ENCODE measurements at places on chromosomes 3 and 15.

- DNase-seq = no peak
Measured at GRCh38 chr3:12559520-12559919, 2.6 kb downstream of the MKRN2 start.

DNA sequence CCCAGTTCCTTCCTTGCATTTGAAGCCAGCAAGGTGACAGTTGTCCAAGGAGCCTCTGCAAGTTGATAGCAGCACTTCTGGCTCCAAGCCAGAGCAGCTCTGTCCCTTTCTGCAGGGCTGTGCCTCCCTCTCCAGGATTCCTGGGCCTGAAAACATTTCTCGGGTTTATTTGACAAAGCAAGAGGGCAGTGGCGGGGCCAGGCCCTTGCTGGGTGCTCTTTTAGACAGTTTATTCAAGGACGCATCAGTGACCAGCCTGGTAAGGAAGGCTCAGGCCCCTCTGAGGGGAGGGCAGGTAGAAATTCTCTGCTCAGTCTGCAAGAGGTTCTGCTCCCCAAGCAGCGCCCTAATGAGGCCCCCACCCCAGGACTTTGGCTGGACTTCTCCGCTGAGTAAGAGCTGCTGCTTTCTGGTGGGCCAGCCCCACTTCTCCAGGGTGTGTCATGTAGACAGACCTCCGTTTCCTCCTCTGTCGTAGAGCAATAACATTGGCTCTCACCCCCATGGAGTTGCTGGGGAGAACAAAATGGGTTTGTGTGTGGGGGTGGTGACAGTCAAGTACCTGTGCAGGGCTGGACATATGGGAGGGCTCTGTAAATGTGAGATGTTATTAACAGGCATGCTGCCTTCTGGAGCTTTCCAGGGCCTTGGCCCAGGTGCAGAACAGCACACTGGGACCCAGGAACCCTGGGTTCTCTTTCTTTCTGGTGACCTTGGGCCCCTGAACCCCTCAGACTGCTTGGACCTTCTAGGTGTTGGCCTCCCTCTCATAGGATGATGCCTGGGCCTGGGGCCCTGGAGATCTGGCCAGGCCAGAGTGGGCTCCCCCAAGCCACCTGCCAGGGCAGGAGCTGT is 146.2 kb upstream of the TLE3 start:
- DNase-seq = no peak

DNA sequence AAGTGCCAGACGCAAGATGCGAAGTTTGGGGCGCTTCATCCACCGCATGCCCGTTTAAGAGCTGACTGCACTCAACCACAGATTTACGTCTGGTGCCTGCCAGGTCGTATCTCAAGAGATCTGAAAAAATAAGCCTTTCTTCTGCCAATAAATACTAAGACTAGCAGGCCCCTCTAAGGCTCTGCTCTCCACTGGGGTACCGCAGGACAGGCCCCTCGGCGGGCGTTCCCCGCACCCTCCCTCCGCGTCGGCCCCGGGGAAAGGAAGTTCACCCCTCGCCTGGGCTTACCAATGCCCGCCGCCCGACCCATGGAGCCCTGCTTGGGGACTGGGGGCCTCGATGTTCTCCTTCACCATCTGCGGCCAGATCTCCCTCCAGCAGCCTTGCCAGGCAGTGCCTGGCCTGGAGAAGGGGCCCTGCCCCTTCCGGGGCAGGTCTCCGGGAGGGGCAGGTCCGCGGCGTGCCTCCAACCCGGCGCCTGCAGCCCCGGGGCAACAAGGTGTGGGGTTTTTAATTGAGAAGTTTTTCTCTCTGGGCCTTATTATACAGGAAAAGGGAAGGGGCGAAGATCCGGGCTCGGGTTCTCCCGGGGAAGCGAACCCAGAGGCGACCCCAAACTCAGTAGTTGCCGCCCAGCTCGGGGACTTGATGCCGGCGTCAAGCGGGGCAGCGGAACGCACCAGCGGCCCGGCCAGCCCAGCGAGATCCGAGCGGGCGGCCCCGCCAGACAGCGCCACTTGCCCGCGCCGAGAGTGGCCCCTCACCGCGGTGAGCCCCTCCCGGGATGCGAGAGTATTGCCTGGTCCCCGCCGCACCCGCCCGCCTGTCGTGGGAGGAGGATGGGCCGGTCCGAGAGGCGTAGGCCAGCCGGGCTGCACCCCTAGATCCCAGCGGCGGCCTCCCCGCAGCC is 735 bp downstream of the GOLGA8B start:
- peak; percentile 59 for DNase-seq

DNA sequence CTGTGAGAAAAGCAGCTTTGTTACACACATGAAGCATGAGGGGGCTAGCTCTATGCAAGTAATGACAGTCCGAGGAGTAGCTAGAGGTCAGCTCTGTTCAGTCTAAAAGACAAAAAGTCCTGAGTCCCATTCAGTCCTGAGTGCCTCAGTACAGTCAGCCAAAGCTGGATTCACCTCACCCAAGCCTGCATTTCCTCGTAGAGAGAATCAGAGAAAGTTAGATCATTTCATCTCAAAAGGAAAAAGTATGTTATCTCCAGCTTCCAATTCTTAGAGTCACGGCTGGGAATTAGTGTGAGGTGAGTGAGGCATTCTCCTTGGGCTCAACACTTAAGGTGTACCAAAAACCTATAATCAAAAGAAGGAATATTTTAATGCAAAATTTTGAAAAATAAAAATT is 5.9 kb upstream of the ACP3 start:
- DNase-seq = no peak

- DNase-seq = no peak
Measured at GRCh38 chr3:40843851-40844548, 319.2 kb downstream of the ZNF621 start.

- no peak for DNase-seq
Measured at GRCh38 chr3:14823910-14824629, 5.3 kb downstream of the FGD5 start.

DNA sequence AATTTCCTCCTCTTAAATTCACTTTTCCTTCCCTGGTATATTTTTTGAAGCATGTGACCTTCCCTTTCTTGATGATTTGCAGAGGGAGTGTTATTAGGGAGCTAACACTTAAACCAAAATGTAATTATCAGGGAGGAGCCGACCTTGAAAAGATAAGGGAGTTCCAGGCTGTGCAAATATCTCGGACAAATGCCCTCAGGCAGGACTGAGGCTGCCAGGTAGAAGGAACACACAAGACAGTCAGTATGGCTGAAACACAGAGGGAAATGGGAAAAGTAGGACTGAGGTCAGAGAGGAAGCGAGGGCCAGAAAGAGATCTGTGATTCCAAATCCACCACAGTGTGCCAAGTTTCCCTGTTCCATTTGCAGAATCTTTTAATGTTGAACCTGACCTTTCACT is 221.0 kb downstream of the CNTN3 start:
- DNase-seq = no peak

DNA sequence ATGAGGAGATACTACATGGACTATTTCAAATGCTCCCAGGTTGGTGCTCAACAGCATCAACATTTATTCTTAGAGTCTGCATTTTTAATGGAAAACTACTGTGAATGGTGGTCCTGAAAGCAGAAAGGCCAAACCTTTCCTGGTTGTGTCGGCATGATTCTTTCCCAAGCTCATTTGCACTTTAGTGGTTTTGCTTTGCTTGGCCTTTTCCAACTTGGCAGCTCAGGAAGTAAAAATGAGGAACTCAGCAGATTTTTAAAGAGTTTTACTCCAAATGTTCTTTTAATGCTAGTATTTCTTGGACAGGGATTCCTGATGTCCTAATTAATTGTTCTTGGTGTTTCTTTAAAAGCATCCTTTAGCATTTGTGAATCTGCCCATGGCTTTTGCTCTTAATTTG is 197.4 kb downstream of the SLC9A9 start:
- DNase-seq = no peak

GRCh38 chr3:36155515-36155914 is 224.8 kb upstream of the STAC start:
- no peak for DNase-seq

GRCh38 chr3:195895861-195896360 is 12.4 kb downstream of the TNK2 start:
- DNase-seq = peak; percentile 45

GRCh38 chr3:127441764-127442163 is 148.8 kb downstream of the TPRA1 start:
- DNase-seq = no peak

GRCh38 chr15:67573194-67573593 is 30.7 kb downstream of the MAP2K5 start:
- DNase-seq = no peak

DNA sequence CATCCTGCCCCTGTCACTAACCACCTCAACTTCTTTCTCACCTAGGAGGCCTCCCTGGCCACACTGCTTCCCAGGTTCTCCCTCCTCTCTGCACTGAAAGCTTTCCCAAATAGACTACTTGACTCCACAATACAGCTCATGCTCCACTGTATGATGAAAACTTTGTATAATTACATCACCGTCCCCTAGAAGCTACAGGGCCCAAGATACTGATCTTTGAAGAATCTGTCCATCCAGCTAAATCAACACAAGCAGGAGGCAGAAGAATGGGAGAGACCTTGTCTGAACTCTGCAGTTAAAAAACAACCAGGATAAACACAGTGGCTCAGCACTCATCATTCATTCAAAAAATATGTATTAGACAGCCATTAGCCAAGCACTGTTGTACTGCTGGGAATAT is 26.4 kb upstream of the RPS17 start:
- DNase-seq = no peak

GRCh38 chr15:64883100-64883581 is 28.6 kb upstream of the ANKDD1A start:
- DNase-seq = no peak

- no peak for DNase-seq
Measured at GRCh38 chr3:63386568-63386967, 108.5 kb downstream of the SYNPR start.

DNA sequence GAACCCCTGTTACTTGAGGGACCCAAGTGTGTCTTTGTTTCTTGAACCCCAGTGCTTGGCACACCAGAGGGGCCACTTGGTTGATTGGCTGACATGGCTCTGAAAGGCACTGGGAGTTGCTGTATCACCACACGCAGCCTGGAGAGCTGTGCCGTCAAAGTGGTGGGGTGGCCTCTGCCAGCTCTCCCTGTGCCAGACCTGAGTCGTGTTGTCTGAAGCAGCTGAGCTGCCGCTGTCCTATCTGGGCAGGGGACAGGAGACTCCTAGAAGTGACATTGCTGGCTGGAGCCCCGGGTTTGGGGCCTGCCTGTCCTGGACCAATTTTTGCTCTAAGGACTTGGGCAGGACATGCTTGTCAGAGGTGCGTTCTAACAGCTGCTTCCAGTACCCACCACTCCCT is 5.5 kb upstream of the SNX22 start:
- no peak for DNase-seq

DNA sequence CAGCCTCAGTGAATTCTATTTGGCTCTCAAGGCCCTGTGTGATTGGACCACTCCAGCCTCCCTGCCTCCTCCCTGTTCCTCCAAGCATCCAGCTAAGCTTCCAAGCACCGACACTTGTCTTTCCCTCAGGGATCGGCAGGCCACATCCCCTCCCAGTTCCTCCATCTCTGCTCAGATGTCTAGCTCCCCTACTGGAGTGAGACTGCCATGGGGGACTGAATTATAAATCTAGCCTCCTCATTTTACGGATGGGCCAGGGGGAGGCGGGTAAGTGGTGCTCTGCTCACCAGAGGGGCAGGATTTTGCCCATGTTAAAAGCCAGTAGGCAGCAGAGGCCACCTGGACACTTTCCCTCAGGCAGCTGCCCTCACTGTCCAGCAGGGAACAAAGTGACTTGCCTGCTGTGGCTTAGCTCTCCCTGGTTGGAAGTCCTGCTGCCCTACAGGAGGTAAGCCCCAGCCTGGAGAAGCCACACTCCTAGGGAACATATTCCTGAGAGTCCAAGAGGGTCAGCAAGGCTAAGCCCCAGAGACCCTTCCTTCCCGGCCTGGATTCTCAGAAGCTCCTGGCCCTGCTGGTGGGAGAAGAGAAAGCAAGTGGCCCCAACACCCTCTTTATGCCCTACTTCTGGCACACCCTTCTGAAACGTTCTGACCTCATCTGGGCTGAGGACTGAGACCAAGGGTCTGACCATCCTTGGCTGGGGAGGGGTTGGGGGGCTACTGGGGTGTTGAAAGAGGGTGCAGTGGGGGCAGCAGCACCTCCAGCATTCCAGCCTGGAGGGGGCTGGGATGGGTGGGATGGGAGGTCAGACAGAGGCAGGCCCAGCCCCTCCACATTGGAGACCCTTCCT is 9.1 kb upstream of the HHATL start:
- peak; percentile 3 for DNase-seq

- no peak for DNase-seq
Measured at GRCh38 chr3:5194341-5194740, 6.8 kb downstream of the EDEM1 start.

- no peak for DNase-seq
Measured at GRCh38 chr3:138079901-138080300, 35.5 kb downstream of the DZIP1L start.

DNA sequence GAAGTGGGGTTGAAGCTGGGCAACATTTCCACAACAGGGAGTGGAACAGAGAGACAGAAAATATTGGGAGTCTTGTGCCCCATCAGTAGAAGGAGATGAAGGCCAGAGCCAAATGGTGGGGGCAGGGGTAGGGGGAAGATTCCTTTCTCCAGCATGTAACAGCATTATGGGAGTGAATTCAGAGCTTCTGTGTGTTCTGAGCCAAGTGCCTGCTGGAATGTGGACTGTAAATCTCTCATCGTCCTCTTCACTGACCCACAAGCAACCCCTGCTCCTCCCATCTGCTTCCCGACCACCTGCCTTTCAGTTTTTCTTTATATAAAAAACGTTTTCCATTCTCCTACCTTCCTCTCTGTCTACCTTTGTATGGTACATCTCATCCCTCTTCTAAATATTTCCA is 344.2 kb upstream of the TPRG1 start:
- no peak for DNase-seq

DNA sequence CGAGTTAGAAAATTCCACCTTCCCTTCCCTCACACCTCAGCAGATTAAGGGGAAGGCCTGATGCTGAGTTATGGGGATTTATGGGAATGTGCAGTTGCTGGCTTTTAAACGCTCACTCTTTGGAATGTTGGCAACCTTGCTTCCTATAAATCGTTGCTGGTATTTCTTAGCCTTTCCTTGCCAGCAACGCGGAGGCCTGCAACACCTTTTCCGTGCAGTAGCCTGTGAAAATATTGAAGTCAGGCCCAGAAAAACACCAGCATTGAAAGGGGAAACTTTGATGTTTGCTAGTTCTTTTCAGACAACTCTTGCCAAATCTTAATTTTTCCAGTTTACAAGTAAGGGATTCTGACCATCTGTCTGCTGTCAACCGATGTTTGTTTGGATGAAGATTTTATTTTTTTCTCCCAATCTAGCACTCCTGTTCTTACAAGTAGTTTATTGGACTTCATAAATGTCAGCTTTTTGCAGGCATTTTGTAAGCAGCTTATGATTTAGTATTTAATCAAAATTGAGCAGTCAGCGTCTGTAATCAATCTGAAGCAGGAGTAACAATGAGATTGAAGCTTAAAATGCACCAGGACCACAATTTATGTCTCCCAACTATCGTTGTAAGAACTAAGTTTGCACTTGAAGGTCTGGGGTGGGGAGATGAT is 251.0 kb downstream of the RPLP1 start:
- no peak for DNase-seq

All from T-helper 1 cell (primary cell).